ENCODE measurements at places on chromosomes 7 and 10.

DNA sequence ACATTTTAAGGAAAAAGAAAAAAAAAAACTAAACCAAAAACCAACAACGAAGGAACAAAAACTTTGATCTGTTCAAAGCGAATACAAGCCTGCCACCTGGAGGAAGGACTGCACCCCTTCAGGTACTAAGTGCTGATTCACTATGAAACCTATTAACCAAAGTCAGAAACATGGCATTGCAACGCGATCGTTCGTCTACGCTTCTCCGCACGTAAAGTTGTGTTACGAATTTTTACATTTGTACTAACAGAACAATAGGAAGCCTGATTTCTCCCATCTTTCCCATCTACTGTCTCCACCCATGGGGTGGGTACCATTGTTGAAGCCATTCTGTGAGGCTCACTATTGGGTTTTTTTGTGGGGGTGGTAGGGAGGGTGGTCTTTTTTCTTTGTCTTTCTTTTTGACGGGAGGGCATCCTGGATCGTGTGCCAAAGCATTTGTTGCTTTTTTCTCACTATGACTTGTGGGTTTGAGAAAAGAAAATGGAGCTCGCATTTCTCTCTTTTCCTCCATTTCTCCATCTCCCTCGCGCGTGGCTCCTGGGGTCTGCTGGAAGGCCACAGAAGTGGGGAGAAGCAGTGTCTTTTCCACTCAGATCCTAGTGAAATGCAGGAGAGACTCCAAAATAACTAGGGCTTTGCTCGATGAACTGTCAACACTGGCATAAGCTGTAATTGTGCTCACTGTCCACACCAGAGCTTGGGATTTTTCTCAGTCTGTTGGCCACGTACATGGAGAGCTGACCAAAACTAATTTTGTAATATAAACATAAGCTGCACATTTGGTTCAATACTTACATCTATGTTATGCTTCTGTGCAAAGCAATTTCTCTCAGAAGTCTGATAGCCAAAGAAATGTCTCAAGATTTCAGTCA, 100.9 kb upstream of the YAE1 start:
- peak; percentile 9 for DNase-seq

GRCh38 chr10:71970331-71970730, 6.1 kb downstream of the CHST3 start:
- DNase-seq, result no peak

- DNase-seq, result peak; percentile 59
These were observed 17.6 kb upstream of the IMPDH1 start for GRCh38 chr7:128427289-128427891.

DNA sequence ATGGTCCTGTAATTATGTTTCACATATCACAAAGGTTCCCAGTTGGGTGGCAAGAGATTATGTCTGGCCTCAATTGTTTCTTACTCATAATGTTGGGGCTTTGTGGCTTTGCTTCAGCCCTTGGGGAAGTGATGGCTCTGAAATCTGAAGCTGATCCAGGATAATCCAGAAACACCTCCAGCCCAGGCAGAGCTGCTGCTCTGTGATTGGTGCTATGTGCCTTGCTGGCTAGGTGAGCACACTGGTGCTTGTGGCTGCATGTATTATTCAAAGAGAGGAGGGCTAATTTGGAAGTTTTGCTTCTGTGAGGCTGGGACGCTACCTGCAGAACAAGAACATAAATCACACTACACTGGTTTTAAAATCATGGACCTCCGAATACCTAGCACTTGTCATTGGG, 346.6 kb upstream of the MGMT start:
- DNase-seq, result no peak

GRCh38 chr10:62454687-62455397, 80.7 kb downstream of the ZNF365 start:
- no peak for DNase-seq

DNA sequence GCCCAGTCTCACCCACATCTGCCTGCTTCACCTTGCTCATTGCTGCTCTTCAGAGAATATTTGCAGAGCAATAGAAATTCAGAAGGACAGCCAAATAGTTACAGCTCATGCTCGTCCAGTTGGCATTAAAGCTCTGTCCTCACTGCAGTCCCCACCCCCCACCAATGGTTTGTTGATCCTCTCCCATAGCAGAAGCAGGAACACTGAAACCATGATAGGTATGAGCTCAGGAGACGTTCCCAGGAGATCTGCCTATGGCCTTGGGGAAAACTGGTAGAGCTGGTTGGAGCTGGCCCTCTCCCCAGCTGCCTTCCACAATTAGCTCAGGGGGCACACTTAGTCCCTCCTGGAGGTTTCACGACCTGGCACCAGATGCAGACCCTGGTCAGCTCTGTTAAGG, 68.6 kb upstream of the KMT2C start:
- DNase-seq, result no peak

DNA sequence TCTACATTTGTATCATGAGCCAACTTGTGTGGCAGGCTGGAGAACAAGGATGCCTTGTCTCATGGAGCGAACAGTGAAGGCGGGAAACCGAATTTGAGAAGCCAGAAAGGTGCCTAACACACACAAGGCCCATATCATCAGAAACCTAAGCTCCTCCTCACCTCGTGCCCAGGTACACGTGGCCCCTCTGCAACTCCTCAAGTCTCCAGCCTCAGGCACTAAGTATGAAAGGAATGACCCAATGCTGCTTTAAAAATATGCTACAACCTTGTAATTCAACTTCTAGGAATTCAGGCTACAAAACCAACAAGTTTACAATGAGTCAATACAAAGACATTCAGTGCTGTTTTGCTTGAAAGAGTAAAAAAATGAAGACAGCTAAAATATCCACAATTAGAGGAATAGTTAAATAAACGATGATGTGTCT, 95.7 kb downstream of the CDK6 start:
- DNase-seq, result no peak

- DNase-seq, result no peak
These were observed 48.7 kb upstream of the FXYD4 start for GRCh38 chr10:43322769-43323168.

DNA sequence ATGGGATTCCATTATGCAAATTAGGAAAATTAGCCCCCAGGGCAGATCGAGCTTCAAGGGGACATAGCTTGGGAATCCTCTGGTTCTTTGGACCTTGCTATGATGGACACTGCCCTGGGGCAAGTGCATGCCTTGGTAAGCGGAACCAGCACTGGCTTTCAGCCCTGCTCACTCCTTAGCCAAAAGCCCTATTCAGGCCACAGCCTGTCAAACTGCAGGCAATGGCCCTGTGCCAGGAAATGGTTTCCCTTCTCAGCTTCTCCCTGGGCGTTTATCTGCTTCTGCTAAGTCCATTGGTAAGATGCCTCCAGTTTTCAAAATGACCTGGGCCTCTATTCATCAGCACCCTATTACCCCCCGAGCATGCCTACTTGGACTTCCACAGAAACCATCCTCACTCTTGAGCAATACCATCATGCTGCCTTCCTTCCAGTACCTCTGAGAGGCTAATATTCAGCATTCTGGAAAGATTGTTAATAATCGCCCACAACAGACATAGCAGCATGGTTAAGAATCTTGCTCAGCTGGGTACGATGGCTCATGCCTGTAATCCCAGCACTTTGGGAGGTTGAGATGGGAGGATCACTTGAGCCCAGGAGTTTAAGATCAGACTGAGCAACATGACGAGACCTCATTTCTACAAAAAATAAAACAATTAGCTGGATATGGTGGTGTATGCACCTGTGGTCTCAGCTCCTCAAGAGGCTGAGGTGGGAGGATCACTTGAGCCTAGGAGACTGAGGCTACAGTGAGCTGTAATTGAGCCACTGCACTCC, 918.6 kb upstream of the AUTS2 start:
- DNase-seq, result no peak

GRCh38 chr7:24197852-24198251, 86.1 kb upstream of the NPY start:
- no peak for DNase-seq

DNA sequence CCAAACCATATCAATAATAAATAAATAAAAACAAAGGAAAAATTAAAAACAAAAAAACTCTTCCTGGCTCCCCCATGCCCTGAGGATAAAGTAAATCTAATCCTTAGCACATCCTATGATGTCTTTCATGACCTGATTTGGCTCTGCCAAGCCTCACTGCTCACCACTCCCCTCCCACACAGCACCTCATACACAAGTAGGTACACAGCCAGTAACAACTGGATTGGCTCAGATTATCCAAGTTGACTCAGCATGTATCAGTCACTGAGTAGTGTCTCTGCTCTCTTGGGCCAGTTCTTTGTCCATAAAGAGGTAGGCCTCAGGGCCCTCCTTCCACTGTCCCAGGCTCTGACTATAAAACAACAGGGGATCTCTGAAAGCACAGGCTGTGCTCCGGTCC, 99.6 kb downstream of the STRA8 start:
- DNase-seq, result no peak

DNA sequence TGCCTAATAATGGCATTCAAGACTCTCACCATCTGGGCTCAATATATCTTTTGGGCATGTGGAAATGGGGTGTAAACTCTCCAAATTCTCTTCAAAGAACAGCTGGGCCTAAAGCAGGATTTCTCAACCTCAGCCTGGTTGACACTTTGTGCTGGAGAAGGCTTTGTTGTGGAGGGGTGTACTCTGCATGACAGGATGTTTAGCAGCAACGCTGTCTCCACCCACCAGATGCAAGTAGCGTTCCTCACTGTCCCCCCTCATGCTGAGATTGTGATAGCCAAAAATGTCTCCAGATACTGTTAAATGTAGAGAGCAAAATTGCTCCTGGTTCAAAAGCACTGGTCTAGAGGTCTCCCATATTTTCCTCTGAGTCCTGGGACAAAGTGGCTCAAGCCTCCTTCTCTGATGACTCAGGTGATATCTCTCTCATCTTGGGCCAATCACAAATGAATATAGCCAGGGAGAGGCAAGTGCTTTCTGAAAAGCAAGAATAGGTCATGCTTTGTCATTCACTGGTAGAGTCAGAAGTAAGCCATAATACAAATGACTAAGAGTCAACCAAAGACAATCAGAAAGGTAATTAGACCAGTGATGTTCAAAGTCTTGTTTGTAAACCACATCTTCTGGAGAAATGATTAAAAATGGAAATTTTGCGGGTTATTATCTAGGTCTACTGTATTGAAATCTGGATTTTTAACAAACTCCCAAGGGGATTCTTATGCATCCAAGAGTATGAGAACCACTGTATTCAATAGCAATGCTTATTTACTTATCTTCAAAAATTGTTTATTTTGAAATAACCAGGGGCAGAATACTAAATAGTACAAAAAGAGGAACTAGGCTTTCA, 330.8 kb downstream of the PTEN start:
- DNase-seq, result no peak

GRCh38 chr7:39951226-39952194, 1.5 kb downstream of the CDK13 start:
- peak; percentile 69 for DNase-seq

- DNase-seq, result no peak
These were observed 6.8 kb downstream of the GTPBP4 start for GRCh38 chr10:994836-995558.

- DNase-seq, result no peak
These were observed 124.1 kb upstream of the FERD3L start for GRCh38 chr7:19269301-19269700.

- DNase-seq, result no peak
These were observed 42.4 kb upstream of the FAM20C start for GRCh38 chr7:149791-150636.

DNA sequence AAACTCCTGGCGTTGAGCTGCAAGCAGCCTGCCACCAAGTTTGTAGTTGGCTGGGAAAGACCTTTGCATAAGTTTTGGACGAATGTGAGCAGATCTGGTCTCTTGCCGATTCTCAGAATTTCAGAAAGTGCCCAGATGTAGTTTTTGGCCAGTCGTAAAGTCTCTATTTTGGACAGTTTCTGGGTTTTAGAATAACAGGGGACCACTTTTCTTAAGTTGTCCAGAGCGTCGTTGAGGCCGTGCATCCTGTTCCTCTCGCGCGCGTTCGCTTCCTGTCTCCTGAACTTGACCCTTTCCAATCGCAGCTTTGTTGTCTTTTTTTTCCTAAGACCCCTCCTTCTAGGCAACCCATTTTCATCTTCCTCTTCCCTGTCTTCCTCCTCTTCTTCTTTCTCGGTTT, 1.8 kb downstream of the NEUROD6 start:
- DNase-seq, result no peak

DNA sequence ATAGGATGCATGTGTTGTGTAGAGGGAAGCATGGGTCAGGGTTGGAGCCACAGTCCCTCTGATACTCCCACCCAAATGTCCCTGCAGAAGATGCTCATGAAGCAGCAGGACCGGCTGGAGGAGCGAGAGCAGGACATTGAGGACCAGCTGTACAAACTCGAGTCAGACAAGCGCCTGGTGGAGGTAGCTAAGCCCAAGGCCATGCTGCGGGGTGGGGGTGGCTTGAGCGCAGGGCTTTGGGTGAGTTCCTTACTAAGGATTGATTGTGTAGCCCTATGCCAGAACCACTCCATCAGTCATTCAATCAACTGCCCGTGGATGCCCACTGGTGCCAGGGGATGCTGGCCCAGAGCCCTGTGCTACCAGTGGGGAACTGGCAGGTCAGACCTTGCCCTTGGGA, 10.3 kb downstream of the TRIM8 start:
- no peak for DNase-seq

- DNase-seq, result no peak
These were observed 20.3 kb upstream of the RET start for GRCh38 chr10:43056568-43057011.

GRCh38 chr10:119211176-119211575, 3.8 kb downstream of the GRK5 start:
- no peak for DNase-seq

- no peak for DNase-seq
These were observed 171.1 kb downstream of the HIBADH start for GRCh38 chr7:27491534-27491933.

DNA sequence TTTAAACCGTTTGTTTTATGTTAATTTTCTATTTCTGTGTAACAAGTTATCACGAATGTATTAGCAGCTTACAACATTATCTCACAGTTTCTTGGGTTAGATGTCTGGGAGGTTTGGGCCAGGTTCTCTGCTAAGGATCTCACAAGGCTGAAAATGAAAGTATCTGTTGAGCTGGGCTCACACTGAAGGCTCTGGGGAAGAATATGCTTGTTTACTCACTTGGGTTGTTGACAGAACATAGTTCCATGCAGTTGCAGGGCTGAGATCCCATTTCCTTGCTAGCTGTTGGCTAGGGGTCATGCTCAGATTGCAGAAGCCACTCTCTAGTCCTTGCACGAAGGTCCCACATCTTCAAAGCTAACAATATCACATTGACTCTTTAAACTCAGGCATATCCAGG, 266.6 kb upstream of the GNAI1 start:
- no peak for DNase-seq

- DNase-seq, result no peak
These were observed 9.7 kb downstream of the MIOS start for GRCh38 chr7:7576344-7576743.
